IMR-90 (cell line): ENCODE measurements at places on chromosomes 1 and 21. TPM values are rescaled to one million over a fixed set of nuclear protein-coding genes. Genes with fewer than 3 reads are reported as not detected.

DNA sequence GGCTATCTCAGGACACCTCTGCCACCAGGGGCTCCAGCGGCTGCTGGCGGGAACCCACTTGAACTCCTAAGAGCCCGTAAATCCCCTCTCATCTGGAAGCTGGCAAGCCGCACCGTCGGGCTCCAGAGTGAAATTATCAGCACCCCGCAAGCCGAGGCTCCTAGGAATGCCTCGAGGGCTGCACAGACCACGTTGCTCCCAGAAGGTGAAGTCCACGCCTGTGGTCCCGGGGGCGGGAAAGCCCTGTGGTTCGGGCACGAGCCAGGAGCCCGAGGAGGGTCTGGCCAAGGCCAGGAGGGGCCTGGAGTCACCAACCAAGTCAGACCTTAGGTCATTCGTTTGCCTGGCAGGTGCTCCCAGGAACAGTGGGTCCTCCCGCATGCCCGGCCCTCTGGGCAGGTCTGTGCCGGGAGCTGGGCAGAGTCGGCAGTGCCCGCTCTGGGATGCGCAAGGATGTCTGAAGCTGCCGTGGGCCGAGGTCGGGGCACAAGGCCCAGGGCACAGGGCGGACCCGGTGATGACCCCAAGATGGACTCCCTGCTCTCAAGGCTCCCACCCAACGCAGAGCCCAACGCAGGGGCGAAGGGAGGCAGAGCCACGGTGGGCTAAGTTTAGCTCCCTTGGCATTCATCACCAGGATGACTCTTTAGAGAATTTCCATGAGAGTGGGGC is 8.9 kb downstream of the ACTRT2 start:
- DNase-seq, result no peak

The KLHDC7A gene
- total RNA-seq, result not detected in 2 replicates

- no peak for DNase-seq
Measured at GRCh38 chr1:169451218-169451824, 24.0 kb upstream of the CCDC181 start.

GRCh38 chr1:208781391-208782045 is 537.3 kb upstream of the PLXNA2 start:
- DNase-seq, result no peak
